ENCODE measurements at places on chromosomes 6 and 20. TPM values are rescaled to one million over a fixed set of nuclear protein-coding genes. Genes with fewer than 3 reads are reported as not detected.

- DNase-seq = no peak
- no peaks in the 10 kb centered on the region for H3K36me3 ChIP-seq
- H3K4me1 ChIP-seq = no peaks in the 10 kb centered on the region
- no peaks in the 10 kb centered on the region for H3K27me3 ChIP-seq
- H3K4me3 ChIP-seq = no peak overlapping the region
Measured at GRCh38 chr6:44100088-44100550, 27.1 kb downstream of the MRPL14 start.

DNA sequence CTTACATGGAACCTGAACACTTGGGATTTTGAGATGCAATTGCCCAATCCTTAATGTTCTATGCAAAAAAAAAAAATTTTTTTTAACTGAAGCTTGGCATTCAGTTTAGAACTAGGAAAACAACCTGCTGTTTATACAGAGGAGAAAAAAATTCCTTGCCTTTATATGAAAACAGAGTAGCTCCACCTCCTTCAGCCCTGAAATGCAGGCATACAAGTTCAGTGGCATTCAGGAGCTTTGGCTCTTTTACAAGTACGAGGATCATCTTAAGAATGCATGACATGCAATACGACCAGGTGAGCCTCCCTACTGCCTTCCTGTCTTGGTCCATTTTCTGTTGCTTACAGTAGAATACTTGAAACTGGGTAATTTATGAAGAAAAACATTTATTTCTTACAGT is 20.4 kb downstream of the PAX1 start:
- no peak for DNase-seq
- H3K4me3 ChIP-seq = no peak overlapping the region
- H3K36me3 ChIP-seq = no peaks in the 10 kb centered on the region
- no peak overlapping the region for H3K27ac ChIP-seq

GRCh38 chr6:30554962-30555815 is 1.1 kb downstream of the GNL1 start:
- H3K27me3 ChIP-seq = no peaks in the 10 kb centered on the region
- H3K4me3 ChIP-seq = peak overlapping the region; percentile 90
- H3K4me1 ChIP-seq = 0 out of 2 replicates have a peak, but pooled peaks cover 2% of the 10 kb centered on the region
- DNase-seq = peak; percentile 82

GRCh38 chr6:104017410-104018381 is 842.0 kb downstream of the HACE1 start:
- no peak overlapping the region for H3K4me3 ChIP-seq
- no peak overlapping the region for H3K27ac ChIP-seq
- peaks cover 3% of the 10 kb centered on the region for H3K4me1 ChIP-seq
- no peaks in the 10 kb centered on the region for H3K27me3 ChIP-seq
- H3K36me3 ChIP-seq = no peaks in the 10 kb centered on the region
- no peak for DNase-seq

Gene MICAL1
- total RNA-seq = 51.3 TPM

Gene HS3ST5
- total RNA-seq = 11.2 TPM

DNA sequence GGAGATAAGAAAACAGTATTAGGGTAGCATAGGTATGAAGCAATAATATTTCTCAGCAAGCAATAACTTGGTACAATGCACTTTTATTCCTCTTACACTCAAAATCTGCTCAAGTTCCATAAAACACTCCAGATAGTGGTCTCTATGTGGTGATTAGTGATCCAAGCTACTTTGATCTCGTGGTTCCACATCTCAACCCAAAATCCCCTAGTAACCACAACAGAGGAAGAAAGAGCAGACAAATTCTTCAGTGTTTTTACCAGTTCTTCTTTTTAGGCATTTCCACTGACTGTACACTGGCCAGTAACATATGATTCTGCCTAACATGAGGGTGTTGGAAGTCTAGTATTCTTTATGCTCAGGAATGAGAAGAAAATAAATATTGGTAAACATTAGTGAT is 309.0 kb upstream of the PTCHD4 start:
- DNase-seq = no peak
- no peak overlapping the region for H3K4me3 ChIP-seq
- H3K4me1 ChIP-seq = no peaks in the 10 kb centered on the region
- no peaks in the 10 kb centered on the region for H3K36me3 ChIP-seq

GRCh38 chr6:157955675-157956074 is 26.0 kb upstream of the SYNJ2 start:
- DNase-seq = no peak
- H3K4me3 ChIP-seq = no peak overlapping the region
- H3K27me3 ChIP-seq = no peaks in the 10 kb centered on the region
- H3K36me3 ChIP-seq = no peaks in the 10 kb centered on the region
- H3K27ac ChIP-seq = no peak overlapping the region
- no peaks in the 10 kb centered on the region for H3K4me1 ChIP-seq
